ENCODE measurements at places on chromosomes 6 and 20. TPM values are rescaled to one million over a fixed set of nuclear protein-coding genes. Genes with fewer than 3 reads are reported as not detected.

- no peak overlapping the region for H3K4me3 ChIP-seq
- no peaks in the 10 kb centered on the region for H3K27me3 ChIP-seq
- no peak overlapping the region for H3K27ac ChIP-seq
- DNase-seq = no peak
These were observed 37.2 kb upstream of the TAF8 start for GRCh38 chr6:42013134-42013516.

Gene GGT7
- total RNA-seq = 22.3 TPM

GRCh38 chr6:149035766-149036165, 281.7 kb upstream of the TAB2 start:
- no peaks in the 10 kb centered on the region for H3K27me3 ChIP-seq
- DNase-seq = no peak
- no peaks in the 10 kb centered on the region for H3K36me3 ChIP-seq
- H3K4me1 ChIP-seq = peaks cover 27% of the 10 kb centered on the region

DNA sequence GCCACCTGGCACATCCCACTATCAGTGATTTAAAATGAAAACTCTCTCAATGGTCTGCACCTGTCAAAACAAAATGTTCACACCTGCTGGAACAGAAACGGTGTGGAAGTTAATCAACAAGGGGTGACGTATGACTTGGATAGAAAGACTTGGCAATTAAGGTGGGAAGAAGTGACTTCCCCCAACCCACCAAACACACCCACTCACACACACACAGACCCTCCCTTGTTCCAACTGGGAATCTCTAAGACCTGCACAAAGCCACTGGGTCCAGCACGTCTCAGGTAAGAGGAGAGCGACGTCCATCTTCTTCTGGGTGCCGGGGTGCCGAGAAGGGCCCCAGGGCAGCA, 25.1 kb upstream of the TCFL5 start:
- no peaks in the 10 kb centered on the region for H3K36me3 ChIP-seq
- no peak overlapping the region for H3K4me3 ChIP-seq
- no peak overlapping the region for H3K27ac ChIP-seq
- no peaks in the 10 kb centered on the region for H3K27me3 ChIP-seq
- H3K4me1 ChIP-seq = no peaks in the 10 kb centered on the region

Gene OOEP
- total RNA-seq = not detected

DNA sequence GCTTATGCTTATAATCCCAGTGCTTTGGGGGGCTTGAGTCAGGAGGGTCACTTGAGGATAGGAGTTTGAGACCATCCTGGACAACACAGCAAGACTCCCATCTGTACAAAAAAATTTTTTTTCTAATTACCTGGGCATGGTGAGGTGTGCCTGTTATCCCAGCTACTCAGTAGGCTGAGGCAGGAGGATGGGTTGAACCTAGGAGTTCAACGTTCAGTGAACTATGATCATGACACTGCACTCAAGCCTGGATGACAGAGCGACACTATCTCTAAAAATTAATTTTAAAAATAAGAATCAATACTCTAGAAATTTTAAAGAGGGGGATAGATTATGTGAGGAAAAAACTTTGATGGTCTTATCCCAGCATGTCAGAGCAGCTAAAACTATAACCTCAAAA, 44.1 kb downstream of the SLC23A2 start:
- no peak overlapping the region for H3K4me3 ChIP-seq
- H3K4me1 ChIP-seq = no peaks in the 10 kb centered on the region
- no peak for DNase-seq

DNA sequence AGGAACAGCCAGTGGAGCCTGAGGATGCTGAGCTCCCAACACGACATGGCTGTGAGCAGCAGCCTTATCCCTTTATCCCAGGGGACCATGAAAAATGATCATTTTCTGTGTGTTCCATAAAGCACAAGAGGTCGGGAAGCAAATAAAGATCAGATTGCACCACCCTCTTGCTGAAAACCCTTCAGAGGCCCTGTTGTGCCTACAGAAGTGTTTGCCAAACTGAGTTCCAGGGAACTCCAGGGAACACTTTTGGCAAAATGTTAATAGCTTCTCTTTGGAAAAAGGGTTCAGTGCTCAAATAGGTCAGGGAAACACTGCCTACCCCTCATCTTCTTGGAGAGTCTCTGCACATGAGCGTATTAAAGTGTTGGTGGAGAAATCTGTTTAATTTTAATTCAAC, 24.4 kb downstream of the ARMC2 start:
- DNase-seq = no peak
- H3K36me3 ChIP-seq = no peaks in the 10 kb centered on the region
- peaks cover 29% of the 10 kb centered on the region for H3K4me1 ChIP-seq
- no peak overlapping the region for H3K27ac ChIP-seq

Gene F13A1
- 3.6 TPM for total RNA-seq

Gene KAT14
- total RNA-seq = 28.5 TPM

DNA sequence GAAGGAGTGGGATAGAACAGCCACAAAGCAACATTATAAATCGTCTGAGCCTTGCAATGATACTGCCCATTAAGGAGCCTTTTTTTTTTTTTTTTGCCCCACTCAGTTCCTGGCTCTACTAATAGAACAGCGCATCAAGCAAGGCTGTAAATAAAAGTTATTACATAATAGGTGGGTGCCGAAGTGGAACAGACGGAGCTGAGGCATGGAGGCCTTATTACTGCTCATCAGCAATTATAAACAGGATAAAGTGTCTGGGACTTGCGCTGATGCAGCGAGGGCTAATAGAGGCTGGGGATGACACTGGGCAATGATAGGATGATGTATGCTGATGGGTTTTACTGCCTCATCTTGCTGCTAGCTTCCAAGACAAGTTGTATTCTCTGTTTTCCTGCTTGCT, 272.1 kb downstream of the ZFAND3 start:
- no peaks in the 10 kb centered on the region for H3K27me3 ChIP-seq
- H3K36me3 ChIP-seq = no peaks in the 10 kb centered on the region

- H3K27me3 ChIP-seq = no peaks in the 10 kb centered on the region
- no peak for DNase-seq
- no peaks in the 10 kb centered on the region for H3K36me3 ChIP-seq
These were observed 98.6 kb downstream of the OGFRL1 start for GRCh38 chr6:71387179-71387578.

DNA sequence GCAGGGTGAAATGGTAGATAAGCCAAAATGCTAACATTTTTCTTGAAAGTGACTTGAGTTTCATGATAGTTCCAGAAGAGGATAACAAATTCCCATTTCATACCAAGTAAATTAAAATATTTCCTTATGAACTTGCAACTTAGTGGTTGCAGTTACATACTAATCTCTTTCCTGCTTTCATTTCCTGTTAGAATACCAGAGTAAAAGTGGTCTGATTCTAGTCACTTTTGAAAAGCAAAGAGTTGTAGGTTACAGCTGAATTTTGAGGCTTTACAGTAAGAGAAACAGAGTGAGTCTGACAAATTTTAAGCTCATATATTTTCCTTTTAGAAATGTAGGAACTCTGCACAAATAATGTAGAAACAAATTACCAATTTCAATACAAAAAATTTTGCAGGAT, 117.4 kb downstream of the ZFAND3 start:
- H3K4me1 ChIP-seq = peaks cover 28% of the 10 kb centered on the region
- DNase-seq = no peak
- no peaks in the 10 kb centered on the region for H3K36me3 ChIP-seq
- H3K27me3 ChIP-seq = no peaks in the 10 kb centered on the region
- H3K4me3 ChIP-seq = no peak overlapping the region
- peak overlapping the region; percentile 31 for H3K27ac ChIP-seq

DNA sequence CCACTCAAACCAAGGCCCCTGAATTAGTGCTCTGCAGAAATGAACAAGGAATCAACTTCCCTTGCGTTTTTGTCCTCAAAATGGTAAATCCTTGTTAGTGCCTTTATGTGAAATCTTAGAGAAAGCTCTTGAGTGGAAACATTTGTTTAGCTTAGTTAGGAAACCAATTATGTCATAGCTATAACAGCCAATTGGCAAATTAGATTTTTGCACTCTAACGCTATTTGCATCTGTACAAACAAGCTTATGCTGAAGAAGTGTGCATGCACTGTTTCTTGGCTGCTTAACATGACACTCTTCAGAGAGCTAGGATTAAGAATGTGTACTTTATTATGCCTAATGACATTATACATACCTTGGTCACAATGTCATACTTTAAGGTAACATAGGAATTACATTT, 622.6 kb upstream of the SLC35B3 start:
- no peaks in the 10 kb centered on the region for H3K27me3 ChIP-seq

Gene ZNF334
- total RNA-seq = 45.9 TPM

GRCh38 chr6:169406034-169406433, 152.4 kb upstream of the THBS2 start:
- no peak overlapping the region for H3K27ac ChIP-seq
- H3K36me3 ChIP-seq = no peaks in the 10 kb centered on the region
- no peaks in the 10 kb centered on the region for H3K27me3 ChIP-seq
- H3K4me3 ChIP-seq = no peak overlapping the region
- DNase-seq = no peak
- no peaks in the 10 kb centered on the region for H3K4me1 ChIP-seq

Gene C20orf144
- total RNA-seq = not detected

- H3K4me1 ChIP-seq = no peaks in the 10 kb centered on the region
- no peak for DNase-seq
- H3K27ac ChIP-seq = no peak overlapping the region
- H3K36me3 ChIP-seq = no peaks in the 10 kb centered on the region
These were observed 8.5 kb upstream of the BEND6 start for GRCh38 chr6:56946368-56946767.

Gene SOBP
- total RNA-seq = 12.6 TPM

Gene NTSR1
- 0.12 TPM for total RNA-seq

- no peak overlapping the region for H3K27ac ChIP-seq
- no peak overlapping the region for H3K4me3 ChIP-seq
- H3K4me1 ChIP-seq = no peaks in the 10 kb centered on the region
- H3K27me3 ChIP-seq = no peaks in the 10 kb centered on the region
- H3K36me3 ChIP-seq = no peaks in the 10 kb centered on the region
- DNase-seq = no peak
These were observed 101.0 kb upstream of the GGTLC1 start for GRCh38 chr20:24089576-24089975.

Gene WFDC5
- not detected for total RNA-seq

- no peaks in the 10 kb centered on the region for H3K27me3 ChIP-seq
- H3K4me3 ChIP-seq = no peak overlapping the region
- no peak overlapping the region for H3K27ac ChIP-seq
- H3K4me1 ChIP-seq = peaks cover 15% of the 10 kb centered on the region
- H3K36me3 ChIP-seq = no peaks in the 10 kb centered on the region
- DNase-seq = peak; percentile 46
These were observed 23.4 kb upstream of the SLCO4A1 start for GRCh38 chr20:62618611-62619529.

- H3K36me3 ChIP-seq = no peaks in the 10 kb centered on the region
- no peaks in the 10 kb centered on the region for H3K27me3 ChIP-seq
- no peak overlapping the region for H3K27ac ChIP-seq
- no peak for DNase-seq
- H3K4me1 ChIP-seq = no peaks in the 10 kb centered on the region
- no peak overlapping the region for H3K4me3 ChIP-seq
These were observed 73.6 kb downstream of the RALGAPA2 start for GRCh38 chr20:20638878-20639277.

- H3K27me3 ChIP-seq = no peaks in the 10 kb centered on the region
- peak; percentile 60 for DNase-seq
- H3K4me3 ChIP-seq = peak overlapping the region; percentile 71
- peak overlapping the region; percentile 83 for H3K27ac ChIP-seq
- H3K4me1 ChIP-seq = peaks cover 9% of the 10 kb centered on the region
These were observed 45.7 kb downstream of the OR2B2 start for GRCh38 chr6:27866357-27867050.

- H3K27me3 ChIP-seq = peaks cover 18% of the 10 kb centered on the region
- peak; percentile 22 for DNase-seq
- H3K4me3 ChIP-seq = no peak overlapping the region
- H3K4me1 ChIP-seq = no peaks in the 10 kb centered on the region
These were observed 1.1 kb upstream of the HLA-C start for GRCh38 chr6:31272836-31273626.

DNA sequence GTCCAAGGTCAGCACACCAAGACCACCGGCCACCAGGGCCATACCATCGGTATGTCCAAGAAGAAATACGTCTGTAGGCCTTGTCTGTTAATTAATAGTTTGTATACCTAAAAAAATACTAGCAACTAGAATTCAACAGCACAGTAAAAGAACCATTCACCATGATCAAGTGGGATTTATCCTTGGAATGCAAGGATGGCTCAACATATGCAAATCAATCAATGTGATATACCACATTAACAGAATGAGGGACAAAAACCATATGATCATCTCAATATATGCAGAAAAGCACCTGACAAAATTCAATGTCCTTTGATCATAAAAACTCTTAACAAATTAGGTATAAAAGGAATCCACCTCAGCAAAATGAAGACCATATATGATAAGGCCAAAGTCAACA, 24.4 kb downstream of the RPP40 start:
- no peaks in the 10 kb centered on the region for H3K27me3 ChIP-seq
- H3K4me1 ChIP-seq = peaks cover 4% of the 10 kb centered on the region
- no peaks in the 10 kb centered on the region for H3K36me3 ChIP-seq

Gene ADGRB3
- 1.5 TPM for total RNA-seq

DNA sequence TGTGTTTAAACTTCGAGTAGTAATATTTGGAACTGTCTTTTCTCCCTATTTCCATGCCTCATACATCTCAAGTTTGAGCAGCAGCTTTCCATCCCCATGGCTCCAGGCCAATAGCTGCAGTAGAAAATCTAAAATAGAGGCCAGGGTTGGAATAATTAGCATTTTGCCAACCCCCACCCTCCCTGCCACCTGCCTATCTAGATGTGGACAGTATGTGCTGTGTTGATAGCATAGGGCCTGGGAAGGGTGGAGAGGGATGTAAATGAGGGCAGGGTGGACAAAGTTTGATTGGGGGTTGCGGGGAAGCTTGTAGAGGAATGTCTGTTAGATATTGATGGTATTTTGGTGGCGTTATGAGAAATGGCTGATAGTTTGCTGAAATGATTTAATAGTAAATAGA, 5.6 kb downstream of the TOP1 start:
- H3K27me3 ChIP-seq = no peaks in the 10 kb centered on the region
- no peak for DNase-seq
- no peak overlapping the region for H3K4me3 ChIP-seq
- H3K27ac ChIP-seq = no peak overlapping the region
- no peaks in the 10 kb centered on the region for H3K36me3 ChIP-seq

DNA sequence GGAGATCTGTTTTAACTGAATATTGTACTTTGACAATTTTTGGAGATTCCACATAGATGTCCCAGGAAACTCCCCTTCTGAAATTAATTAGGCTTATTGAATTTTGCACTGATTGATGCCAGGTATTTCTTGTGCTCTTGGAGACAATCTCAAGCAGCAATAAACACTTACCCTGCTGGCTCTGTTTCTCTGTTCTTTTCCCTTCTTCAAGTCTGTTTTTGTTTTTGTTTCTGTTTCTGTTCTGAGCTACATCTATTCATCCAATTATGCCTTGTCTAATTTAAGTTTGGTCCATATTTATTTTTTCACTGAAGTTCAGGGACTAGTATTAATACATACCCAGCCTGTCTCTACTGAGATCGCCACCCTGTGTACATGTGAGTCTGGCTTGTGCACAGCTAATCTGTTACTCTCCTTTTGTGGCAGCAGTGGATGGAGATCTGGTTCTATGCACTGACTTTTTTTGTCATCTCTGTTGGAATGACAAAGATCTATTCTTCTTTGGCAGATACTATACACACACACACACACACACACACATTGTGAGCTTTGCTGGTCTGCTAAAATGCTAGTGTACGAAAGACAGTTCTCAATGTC, 51.9 kb downstream of the IL22RA2 start:
- H3K27ac ChIP-seq = no peak overlapping the region
- no peak overlapping the region for H3K4me3 ChIP-seq
- H3K4me1 ChIP-seq = no peaks in the 10 kb centered on the region

Gene C20orf96
- 6.0 TPM for total RNA-seq

GRCh38 chr6:123306334-123306733, 310.3 kb downstream of the CLVS2 start:
- H3K27ac ChIP-seq = no peak overlapping the region
- H3K36me3 ChIP-seq = no peaks in the 10 kb centered on the region
- DNase-seq = peak; percentile 3
- no peak overlapping the region for H3K4me3 ChIP-seq

Gene CRIP3
- 21.3 TPM for total RNA-seq

Gene CCN6
- total RNA-seq = not detected
